ENCODE measurements at places on chromosomes 13 and 19.

GRCh38 chr13:113862931-113863523 lies 849 bp downstream of the GAS6 start:
- no peak for DNase-seq

DNA sequence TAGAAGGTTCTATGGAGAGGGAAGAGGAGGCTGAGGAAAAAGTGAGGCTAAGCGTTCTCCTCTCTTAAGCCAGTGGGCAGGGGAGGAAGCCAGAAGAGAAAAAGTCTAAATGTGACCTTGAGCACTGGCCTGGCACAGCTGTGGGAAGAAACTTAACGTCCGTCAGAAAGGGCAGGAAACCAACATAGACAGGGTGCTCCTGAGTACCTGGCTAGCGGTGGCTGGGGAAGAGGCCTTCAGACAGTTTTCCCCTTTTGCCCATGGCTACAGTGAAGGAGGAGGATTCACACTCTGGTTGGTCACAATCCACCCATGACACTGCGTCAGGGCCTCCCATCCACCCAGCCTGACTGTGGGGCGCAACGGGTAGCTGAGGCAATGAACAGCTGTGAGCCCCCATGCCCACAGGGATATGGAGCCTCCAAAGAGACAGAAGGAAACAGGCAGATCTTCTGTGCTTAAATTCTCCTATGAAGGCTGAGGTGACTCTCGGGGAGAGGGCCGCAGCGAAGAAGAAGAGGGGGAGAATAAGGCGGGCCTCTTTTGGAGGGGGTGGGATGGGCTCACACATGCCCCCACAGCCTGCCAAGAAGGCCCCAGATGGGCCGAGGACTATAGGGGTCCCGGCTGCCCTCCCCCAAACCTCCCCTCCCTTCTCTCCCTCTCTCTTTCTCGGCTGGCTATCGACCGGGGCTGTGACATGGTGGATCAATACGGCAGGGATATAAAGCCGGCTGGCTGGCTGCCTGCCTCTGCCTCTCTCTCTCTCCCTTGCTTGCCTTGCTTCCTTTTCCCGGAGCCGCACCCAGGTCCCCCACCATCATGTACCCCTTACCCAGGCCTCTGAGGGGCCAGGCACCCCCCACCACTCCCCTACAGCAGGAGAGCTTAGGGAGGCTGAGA lies 19.8 kb upstream of the POU2F2 start:
- DNase-seq: no peak

- DNase-seq: no peak
These were observed 592.9 kb downstream of the KCTD12 start for GRCh38 chr13:76293346-76293745.

DNA sequence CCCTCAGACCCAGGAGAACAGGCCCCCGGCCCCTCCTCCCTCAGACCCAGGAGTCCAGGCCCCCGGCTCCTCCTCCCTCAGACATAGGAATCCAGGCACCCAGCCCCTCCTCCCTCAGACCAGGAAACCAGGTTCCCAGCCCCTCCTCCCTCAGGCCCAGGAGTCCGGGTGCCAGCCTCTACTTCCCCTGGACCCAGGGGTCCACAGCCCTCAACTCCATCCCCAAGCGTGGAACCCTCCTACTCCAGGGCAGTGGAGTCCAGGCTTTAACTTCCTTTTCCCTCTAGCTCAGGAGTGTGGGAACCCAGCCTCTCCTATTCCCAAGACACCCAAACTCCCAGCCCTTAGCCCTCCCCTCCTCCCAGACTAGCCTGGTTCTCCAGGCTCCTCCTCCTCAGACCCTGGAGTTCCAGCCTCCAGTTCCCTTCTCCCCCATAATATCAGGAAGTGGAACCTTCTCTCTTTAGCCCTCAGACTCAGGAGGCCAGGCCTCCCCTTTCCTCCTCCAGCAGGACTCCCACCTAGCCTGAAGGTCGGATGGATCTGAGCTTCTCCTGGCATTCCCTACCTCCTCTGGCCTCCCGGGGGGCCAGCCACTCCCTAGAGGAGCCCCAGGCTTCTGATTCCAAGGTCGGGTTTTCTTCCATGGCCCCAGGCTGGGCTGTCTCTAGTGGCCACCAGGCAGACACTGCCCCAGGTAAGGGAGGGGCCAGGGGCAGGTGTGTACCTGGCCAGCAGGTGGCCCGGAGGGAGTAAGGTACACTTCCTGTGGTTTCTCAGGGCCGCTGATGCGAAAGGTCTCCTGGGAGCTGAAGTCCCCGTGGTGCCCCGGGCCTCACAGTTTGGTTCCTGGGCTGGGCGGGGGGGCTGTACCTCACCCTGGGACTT lies at the start of gene TMC4:
TMC4 (minus strand) TSS at position 690 of the 888 bp plus-strand sequence; CDS start at position 647, 43 bp downstream.
- peak; percentile 40 for DNase-seq

GRCh38 chr13:28246891-28247290 lies 108.5 kb downstream of the PAN3 start:
- DNase-seq: no peak

GRCh38 chr13:93235258-93236015 lies 8.8 kb downstream of the GPC6 start:
- peak; percentile 64 for DNase-seq

DNA sequence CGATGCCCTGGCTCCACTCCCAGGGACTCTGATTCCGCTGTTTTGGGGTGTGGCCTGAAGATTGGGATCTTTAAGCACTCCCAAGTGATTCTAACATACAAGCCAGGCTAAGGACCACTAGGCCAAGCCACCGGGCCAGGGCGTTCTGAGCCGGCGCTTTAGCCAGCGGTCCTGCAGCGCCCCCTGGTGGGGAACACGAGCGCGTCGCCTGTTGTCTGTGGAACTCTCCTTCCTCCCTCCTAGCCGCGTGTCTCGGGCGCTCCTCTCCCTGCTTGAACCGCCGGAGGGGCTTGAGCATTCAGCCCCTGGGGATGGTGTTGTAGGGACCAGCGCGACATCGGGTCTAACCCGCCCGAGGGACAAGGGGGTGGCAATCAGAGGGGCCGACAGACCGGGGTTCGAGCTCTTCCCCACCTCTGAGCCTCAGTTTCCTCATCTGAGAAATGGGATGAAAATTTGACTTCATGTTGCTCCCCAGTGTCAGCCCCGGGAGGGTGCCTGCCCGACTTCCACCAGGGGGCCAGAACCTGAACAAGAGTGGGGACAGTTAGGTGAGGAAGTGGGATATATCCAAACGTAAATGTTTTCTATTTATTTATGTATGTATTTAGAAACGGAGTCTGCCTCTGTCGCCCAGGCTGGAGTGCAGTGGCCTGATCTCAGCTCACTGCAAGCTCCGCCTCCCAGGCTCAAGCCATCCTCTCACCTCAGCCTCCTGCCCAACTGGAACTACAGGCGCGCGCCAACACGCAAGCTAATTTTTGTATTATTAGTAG lies 18.0 kb upstream of the PNMA8B start:
- DNase-seq: peak; percentile 87

DNA sequence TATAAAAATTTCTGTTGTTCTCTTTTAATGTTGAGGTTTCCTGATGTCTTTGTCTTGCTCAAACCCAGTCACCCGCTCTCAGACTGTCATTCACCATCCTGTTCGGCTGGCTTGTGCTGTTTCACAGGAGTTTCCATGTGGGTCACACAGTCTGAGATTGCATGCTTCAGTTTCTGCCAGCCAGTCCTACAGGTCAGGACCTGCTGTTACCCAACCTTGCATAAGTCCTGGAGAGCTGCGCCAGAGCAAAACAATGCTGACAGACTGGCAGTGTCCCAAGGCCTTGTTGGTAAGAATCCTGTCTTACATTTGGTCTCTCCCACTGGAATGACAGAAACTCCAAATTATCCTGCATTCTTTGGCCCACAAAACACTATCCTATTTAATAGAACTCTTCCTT lies 340.0 kb upstream of the SLITRK5 start:
- DNase-seq: no peak

All from WERI-Rb-1 (cell line).